T1000 (cell line): ENCODE measurements at places on chromosomes 13 and 19.

GRCh38 chr19:50994129-50994528 lies 7.3 kb downstream of the KLK8 start:
- no peak for DNase-seq

GRCh38 chr13:114046431-114046975 lies 72.6 kb upstream of the C13orf46 start:
- no peak for DNase-seq

GRCh38 chr13:36130193-36130551 lies 1.0 kb downstream of the DCLK1 start:
- no peak for DNase-seq

DNA sequence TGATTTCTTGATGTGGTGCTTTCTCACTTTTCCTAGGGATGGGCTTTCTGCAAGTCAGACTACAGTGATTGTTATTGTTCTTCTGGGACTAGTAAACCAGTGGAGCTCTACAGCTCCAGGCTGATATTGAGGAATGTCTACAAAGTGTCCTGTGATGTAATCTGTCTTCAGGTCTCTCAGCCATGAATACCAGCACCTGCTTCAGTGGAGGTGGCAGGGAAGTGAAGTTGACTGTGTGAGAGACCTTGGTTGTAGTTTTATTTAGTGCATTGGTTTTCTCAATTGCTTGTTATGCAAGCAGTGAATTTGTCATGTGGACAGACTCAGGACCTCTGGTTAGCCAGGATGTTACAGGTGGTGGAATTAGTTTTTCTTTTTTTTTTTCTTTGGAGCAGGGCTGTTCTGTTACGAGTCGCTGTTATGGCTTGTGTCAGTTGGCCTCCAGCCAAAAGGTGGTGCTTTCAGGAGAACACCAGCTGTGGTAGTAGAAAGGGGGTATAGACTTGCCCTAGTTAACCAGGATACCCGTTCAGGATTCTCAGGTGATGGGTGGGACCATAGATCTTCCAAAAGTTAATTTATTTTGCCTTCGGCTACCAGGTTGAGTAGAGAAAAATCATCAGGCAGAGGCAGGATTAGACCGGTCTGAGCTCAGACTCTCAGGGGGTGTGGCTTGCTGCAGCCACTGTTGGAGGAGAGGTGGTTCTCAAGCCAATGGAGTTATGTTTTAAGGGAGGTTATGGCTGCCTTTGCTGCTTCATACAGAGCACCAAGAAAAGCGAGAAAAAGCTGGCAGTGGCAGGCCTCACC lies 11.9 kb upstream of the ZNF675 start:
- DNase-seq = peak; percentile 30
